ENCODE measurements at places on chromosomes 1 and 21. TPM values are rescaled to one million over a fixed set of nuclear protein-coding genes. Genes with fewer than 3 reads are reported as not detected.

SLC30A10 gene
- total RNA-seq: 19.6 TPM

LHX8 gene
- not detected for total RNA-seq

KRTAP19-8 gene
- not detected for total RNA-seq

FAM78B gene
- 4.5 TPM for total RNA-seq

WNT2B gene
- total RNA-seq: 19.0 TPM

GSTM4 gene
- 24.7 TPM for total RNA-seq

KCNC4 gene
- total RNA-seq: 17.3 TPM

FALEC gene
- total RNA-seq: 1.2 TPM

PRDX6 gene
- 150 TPM for total RNA-seq

LAD1 gene
- 0.17 TPM for total RNA-seq

ABCB10 gene
- total RNA-seq: 14.5 TPM

NBPF4 gene
- not detected for total RNA-seq

GBP6 gene
- 0.22 TPM for total RNA-seq

PEAR1 gene
- total RNA-seq: 3.5 TPM

MIXL1 gene
- 0.22 TPM for total RNA-seq

HSPA6 gene
- 0.77 TPM for total RNA-seq

AXDND1 gene
- total RNA-seq: 1.2 TPM

TAS1R1 gene
- total RNA-seq: 0.40 TPM

C1orf115 gene
- total RNA-seq: 44.9 TPM

PKP1 gene
- total RNA-seq: 0.99 TPM

RGS18 gene
- 1.5 TPM for total RNA-seq

EXOSC10 gene
- 62.0 TPM for total RNA-seq

S100A3 gene
- total RNA-seq: not detected

KCNJ9 gene
- 5.1 TPM for total RNA-seq

STPG1 gene
- total RNA-seq: 10.9 TPM

EVA1C gene
- total RNA-seq: 5.6 TPM
